ENCODE measurements at places on chromosomes 1 and 21.

DNA sequence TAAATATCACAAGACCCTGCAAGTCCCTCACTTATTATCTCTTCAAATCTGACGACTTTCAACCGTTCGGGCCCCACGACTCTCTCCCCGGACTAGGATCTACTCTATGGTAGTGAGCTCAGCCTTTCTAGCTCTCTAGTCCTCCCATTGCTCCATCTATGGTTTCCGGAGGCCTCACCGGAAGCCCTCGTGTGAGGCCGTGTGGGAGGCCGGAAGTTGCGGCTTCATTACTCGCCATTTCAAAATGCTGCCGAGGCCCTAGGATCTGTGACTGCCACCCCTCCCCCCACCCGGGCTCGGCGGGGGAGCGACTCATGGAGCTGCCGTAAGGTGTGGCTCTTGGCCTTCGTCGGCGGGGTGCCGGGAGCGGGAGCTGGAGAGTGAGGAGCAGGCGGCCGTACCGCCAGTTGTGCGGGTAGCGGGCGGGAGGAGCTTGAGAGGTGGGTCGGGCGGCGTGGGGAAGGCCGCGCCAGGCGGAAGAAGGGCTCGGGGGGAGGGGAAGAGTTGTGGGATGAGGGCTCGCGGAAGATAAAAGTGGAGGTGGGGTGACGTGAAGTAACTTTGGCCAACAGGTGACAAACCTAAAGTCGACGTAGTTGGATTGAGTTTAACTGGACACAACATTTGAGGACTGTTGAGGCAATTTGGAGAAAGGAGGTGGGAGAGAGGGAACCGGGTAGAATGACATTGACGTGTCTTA, at the start of gene MDM4:
Gene MDM4, plus strand, starts transcription at position 227 of the 700 bp plus-strand sequence. CDS start 9,113 bp downstream, outside the sequence.
- DNase-seq = peak; percentile 97

DNA sequence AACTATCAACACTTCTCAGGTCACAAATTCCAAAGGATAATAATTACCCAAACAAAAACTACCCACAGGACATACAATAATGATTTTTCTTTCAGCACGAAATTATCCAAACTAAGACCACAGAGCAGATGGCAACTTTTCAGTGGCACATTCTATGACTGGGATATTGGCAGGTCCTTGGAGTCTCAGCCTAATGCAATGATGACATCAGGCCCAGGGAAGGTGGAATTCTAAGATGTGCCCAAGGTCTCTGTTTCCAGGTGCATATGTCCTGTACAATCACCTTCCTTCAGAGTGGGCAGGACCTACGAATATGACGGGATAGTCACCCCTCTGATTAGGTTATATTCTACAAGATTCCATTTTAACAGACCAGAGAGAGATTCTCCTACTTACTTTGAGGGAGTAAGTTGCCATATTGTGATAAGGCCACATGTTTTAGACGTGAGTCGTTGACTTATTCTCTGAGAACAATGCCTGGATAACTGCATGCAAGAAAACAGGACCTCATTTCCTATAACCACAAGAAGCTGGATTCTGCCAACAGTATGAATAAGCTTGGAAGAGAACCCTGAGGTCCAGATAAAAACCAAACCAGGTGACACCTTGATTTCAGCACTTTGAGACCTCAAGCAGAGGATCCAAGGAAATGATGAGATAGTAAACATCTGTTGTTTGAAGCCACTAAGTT, 69.9 kb downstream of the ZC3H11B start:
- no peak for DNase-seq

DNA sequence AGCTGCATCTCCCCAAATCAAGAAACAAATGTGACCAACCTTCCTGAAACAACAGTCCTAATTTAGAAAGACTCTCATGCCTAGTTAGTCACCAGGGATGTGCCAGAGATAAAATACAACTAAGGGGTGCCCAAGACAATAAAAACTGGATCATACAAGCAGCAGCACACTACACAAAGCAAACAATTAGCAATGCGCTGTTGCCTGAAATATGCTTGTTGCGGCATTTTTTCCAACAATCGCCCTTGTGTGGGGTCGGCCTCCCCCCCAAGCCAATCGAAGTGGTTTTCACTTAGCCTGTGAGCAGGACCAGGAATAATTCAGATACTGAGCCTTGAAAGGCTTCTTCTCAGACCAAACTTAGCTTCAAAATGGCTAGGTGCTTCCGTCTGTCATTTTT, 1.4 kb upstream of the STMN1 start:
- DNase-seq = no peak

- no peak for DNase-seq
Observed at GRCh38 chr1:228873709-228874108, 138.4 kb downstream of the RHOU start.

GRCh38 chr1:197987294-197987693, 70.1 kb downstream of the LHX9 start:
- no peak for DNase-seq

DNA sequence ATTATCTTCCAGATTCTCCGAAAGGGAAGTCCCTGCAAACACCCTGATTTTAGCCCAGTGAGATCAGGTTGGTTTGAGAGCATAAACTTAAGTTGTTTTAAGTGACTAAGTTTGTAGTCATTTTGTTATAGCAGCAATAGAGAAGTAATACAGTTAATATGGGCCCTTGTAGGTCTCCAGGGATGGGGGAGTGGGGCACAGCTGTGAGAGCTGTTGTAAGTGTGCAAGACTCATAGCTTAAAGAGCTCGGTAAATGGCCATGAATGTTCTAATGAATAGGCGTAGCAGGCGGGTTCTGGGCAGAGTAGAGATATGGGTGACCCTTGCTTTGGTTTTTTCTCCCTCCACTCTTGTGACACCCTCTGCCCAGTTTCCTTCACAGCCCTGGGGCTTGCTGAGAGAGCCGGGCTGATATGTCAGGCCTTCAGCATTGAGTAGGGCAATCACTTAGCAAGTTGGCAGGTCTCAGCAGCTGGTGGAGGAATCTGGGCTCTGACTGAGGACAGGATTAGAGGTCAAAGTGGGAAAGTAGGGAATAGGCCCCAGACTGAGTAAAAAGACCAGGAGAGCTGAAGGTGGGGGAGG, 16.0 kb upstream of the ID3 start:
- DNase-seq = no peak

GRCh38 chr1:158458263-158458662, 3.4 kb upstream of the OR10K1 start:
- no peak for DNase-seq

DNA sequence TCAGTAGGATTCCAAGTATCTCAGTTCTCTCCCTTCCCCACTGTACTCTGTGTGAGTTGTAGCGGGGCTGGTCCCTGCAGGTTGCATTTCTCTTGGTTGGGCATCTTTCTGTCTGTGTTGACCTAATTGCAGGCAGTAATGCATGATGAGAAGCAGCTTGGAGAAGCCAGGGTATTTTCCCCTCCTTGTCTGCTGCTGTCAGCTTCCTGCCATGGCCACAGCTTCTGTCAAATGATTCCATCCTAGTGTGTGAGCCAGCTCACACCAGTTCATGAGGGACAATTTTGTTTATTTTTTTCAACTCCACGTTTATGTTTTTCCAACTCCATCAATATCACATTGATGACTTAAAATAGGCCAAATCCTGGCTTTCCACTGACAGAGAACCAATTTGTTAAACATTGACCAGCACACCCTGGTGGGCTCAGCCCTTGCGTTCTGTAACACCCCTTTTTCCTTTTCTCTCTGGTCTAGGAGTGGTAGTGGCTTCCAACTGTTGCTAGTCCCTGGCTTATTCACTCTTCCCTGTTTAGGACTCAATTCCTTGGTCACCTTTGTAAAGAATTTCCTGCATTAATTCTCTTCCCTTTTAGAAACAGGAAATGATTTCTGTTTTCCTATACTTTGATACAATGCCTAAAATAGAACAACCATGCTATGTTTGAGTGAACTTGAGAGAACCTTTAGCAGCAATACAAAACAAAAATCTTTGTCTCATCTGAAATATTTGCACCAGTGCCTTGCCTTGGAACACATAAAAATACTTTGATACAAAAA, 44.9 kb upstream of the APOBEC4 start:
- no peak for DNase-seq

GRCh38 chr1:82106672-82107071, 305.9 kb downstream of the ADGRL2 start:
- no peak for DNase-seq

All from activated CD8-positive, alpha-beta T cell treated with anti-CD3 and anti-CD28 coated beads, Interleukin-2, amount 10 ng/mL, durations not matched to agents 7 days and 5 days (primary cell).